Suppressor macrophage treated with lipopolysaccharide for 4 hours (primary cell): ENCODE measurements at places on chromosomes 3 and 15.

- no peak for DNase-seq
Observed at GRCh38 chr3:124107104-124107890, 115.4 kb upstream of the ROPN1 start.

- no peak for DNase-seq
Observed at GRCh38 chr3:33023176-33024136, 72.0 kb downstream of the CCR4 start.

DNA sequence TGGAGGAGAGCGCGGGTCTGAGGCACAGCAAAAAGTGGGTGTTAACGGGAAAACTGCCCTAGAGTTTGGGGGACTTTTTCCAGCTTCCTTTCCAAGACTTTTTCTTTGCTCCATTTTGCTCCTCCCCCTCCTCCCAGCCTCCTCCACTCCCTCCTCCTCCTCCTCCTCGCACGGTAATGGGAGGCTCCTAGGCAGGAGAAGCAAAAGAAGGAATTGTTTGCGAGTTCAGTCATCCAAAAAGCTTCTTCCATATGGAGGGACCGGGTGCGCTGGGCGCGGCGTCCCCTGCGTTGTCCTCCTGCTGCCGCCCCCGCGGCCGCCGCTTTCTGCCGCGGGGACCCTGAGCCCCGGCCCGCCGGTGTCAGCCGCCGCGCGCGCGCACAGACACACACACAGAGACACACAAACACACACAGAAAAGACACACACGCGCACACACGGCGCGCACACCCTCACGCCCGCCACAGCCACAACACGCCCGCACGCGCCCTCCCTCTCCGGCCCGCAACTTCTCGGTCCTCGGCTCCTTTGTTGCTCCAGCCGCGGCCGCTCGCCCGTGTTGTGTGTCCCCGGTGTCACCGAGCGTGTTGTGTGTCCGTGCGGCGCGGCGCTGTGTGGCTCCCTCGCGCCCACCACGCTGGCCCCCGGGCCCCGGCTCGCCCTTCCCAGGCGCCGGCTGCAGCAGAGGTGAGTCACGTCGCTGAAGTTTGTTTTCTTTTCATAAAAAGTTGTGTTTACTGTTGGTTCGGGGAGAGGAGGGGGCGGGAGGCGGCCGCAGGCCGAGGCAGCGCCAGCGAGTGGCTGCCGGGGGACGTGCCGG, at the start of gene BOC:
BOC (plus strand) TSS at position 228 of the 820 bp plus-strand sequence. CDS start 38,246 bp downstream, outside the sequence.
- peak; percentile 34 for DNase-seq

GRCh38 chr15:101138913-101139880, 112.7 kb downstream of the CHSY1 start:
- DNase-seq: no peak

GRCh38 chr3:24713516-24713915, 218.9 kb upstream of the THRB start:
- DNase-seq: no peak

GRCh38 chr3:10280571-10280970, 12.2 kb downstream of the GHRL start:
- DNase-seq: no peak

- no peak for DNase-seq
Observed at GRCh38 chr3:173958805-173959204, 561.3 kb downstream of the NLGN1 start.

- DNase-seq: peak; percentile 73
Observed at GRCh38 chr3:73508330-73508954, 116.3 kb downstream of the PDZRN3 start.

DNA sequence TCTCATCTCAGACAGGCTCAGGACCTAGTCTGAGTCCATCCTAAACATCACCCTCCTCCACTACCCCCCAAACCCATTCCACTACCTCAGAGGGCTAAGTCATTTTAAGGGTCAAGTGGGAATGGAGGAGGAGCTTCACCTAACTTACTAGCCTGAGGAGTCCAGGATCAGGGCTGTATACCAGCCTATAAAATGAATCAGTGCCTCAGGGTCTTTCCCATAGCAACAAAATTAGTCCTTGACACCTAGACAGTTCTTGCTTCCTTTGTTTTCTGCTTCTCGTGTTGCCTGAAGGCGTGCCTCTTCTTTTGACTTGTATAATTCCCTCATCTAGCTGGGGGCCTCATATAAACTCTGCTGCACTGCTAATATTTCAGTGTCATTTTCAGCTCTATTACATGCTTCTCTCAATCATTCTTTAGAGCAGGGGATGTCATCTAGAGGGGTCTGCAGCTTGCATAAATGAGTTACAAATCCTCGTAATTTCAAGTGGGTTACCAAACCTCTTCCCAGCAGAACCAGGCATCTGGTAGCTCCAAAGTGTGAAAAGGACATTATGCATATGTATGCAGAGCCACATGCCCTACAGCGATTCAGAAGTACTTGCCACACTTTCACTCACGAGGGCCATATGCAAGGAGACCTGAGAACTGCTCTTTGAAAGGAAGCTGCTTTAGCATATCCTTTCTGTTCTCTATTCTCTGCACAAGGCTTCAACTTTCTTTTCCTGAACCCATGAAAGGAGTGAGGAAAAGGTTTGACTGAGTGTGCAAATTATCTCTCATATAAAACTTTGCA, 311.7 kb upstream of the SEMA6D start:
- DNase-seq: no peak

DNA sequence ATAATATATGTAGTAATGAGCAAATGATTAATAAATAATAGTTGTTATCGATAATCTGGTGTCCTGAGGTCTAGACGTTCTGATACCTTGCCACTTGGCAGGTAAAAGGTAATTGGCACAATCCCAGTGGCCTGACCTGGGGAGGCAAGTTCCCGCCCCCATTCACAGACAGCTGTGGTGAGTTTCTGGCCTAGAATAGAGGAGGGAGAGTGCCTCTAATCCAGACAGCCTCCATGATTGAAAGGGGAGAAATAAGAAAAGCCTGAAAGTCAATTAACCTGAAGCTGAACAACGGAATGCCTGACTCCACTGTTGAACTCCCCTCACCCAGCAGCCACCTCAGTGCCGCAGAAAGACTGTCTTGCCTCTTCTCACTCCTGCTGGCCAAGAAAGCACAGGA, 38.1 kb upstream of the SV2B start:
- no peak for DNase-seq

GRCh38 chr3:9173445-9173844, 76.0 kb downstream of the SRGAP3 start:
- DNase-seq: no peak

- no peak for DNase-seq
Observed at GRCh38 chr15:28904003-28904402, 18.2 kb downstream of the APBA2 start.

DNA sequence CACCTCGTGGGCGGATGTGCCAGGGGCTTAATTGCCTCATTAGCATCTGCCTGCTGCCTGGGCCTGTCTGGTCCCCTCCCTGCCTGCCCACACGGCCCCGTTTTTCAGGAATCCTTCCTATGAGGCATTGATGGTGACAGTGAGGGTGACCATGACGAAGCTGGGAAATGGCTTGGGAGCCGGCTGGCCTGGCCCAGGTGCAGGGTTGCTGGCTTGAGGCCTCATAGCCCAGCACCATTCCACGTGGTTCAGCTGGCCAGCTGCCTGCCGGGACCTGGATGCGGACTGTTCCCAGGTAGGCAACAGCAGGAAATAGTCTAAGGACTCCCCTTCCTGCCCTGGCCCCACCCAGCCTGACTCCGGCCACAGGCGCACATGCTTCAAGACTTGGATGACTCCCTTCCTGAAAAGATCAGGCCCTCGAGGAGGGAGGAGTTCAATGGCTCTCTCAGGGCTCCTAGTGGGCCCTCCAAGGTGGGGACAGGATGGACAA, 8.9 kb upstream of the DUSP7 start:
- no peak for DNase-seq

DNA sequence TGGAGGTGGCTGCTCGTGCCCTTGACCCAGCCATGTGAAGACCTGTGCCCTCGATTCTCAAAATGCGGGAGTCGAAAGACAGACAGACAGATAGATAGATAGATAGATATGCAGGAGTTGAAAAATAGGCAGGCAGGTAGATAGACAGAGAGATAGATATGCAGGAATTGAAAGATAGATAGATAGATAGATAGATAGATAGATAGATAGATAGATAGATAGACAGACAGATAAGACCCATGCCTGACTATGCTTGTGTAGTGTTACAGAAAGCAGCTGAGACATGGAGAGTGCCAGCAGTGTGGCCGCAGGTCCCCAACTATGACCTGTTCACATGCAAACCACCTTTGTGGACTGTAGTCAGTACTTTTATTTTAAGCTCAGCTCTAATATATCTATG, 17.2 kb downstream of the GPD1L start:
- DNase-seq: no peak

GRCh38 chr15:25736461-25736860, 126.7 kb downstream of the ATP10A start:
- no peak for DNase-seq

GRCh38 chr3:70527026-70527425, 214.6 kb upstream of the MDFIC2 start:
- no peak for DNase-seq

GRCh38 chr15:90594301-90594738, 64.6 kb downstream of the CRTC3 start:
- peak; percentile 90 for DNase-seq

DNA sequence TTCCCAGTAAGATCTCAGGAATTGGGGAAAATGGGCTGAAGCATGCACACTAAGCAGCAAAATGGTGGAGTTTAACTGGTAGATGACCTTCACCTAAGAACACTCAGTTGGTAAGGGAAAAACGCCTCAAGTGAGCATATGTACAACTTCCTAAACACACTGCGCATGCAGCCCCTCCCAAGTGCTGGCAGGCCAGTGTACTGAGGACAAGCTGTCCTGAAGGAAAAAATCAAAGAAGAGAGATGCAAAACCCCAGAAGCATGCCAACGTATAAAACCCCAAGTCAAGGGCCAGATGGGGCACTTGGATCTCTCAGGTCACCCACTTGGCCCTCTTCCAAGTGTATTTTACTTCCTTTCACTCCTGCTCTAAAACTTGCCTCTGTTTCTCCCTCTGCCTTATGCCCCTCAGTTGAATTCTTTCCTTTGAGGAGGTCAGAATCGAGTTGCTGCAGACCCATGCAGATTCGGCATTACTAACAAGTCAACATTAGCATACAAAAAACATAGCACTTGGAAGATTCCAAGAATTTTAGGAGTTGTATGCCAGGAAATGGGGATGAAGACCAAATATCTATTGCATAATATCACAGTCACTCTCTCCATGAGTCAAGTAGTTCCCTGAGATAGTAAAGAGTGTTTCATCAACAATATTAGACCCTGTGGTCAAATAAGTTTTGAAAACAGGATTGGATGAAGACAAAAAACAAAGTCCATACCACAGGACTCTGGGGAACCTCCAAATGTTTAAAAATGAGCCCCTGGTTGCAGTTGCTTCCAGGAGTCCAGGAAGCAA, 10.8 kb upstream of the FYCO1 start:
- peak; percentile 52 for DNase-seq

GRCh38 chr3:88123526-88123925, 26.2 kb upstream of the C3orf38 start:
- no peak for DNase-seq

GRCh38 chr3:31661993-31662670, 129.4 kb downstream of the STT3B start:
- DNase-seq: no peak

DNA sequence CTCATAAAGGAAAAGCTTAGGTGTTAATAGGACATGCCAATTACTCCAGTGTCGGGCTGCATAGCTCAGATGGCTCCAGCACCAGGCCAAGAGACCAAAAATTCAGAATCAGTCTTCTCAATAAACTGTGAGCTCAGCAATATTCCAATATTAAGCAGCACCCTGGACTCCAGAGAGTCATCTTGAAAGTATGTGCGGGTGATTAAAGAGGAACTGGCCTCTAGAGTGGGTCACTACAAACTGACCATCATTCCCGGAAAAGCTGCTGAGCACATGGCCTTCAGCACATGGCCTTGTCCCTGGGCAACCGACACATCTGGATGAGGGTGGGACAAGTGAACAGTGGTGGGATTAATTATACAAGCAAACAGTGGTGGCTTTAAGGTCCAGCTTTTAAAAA, 59.0 kb downstream of the MAGI1 start:
- no peak for DNase-seq

DNA sequence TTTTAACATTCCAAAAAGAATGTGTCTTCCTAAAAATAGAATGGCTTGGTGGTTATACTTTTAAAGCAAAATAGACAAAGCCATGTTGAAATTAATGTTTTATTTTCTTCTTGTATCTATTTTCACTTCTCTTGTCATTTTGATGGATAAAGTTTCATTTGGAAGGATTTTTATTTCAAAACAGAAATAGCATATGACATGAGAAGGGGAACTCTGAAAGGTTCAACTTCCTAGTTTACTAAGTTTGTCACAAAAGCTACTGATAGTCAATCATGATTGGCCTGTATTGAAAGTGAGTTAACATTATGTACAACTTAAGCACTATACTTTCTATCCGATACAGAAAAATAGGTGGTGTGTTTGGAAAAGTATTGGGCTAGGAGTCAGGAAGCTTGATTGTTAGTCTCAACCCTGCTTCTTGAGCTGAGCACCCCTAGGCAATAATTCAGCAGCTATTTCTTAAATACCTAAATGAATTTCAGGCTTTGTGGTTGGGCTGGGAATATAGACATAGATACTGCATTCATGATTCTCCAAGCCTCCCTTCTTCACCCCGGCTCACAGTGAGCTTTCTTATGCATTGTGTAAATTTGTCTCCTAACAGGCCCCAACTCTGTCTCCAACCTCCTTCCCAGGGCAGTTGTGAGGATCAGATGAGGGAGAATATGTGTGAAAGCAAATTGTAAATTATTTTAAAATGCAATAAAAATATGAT, 46.9 kb upstream of the CSPG4 start:
- peak; percentile 54 for DNase-seq

DNA sequence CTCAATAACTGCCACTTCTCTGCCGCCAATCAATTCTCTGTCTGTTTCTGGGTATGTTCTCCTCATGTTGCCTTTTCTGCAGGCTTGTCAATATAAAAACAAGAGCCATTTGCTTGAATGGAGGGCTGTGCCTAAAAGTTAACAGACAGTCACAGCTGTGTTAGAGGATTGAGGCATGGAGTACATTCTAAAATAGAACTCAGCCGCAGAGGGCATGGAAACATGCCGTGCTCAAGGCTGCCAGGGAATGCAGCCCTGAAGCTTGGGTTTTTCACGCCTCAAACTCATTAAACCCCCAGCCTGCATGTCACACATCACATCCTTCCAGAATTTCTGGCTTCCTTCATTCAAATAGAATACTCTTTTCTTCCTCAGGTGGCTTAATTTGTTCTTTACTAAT, 166.6 kb downstream of the TPRG1 start:
- DNase-seq: no peak

- DNase-seq: no peak
Observed at GRCh38 chr3:24129549-24129948, 184.5 kb downstream of the NR1D2 start.

GRCh38 chr3:97010881-97011657, 196.7 kb downstream of the EPHA6 start:
- DNase-seq: no peak

DNA sequence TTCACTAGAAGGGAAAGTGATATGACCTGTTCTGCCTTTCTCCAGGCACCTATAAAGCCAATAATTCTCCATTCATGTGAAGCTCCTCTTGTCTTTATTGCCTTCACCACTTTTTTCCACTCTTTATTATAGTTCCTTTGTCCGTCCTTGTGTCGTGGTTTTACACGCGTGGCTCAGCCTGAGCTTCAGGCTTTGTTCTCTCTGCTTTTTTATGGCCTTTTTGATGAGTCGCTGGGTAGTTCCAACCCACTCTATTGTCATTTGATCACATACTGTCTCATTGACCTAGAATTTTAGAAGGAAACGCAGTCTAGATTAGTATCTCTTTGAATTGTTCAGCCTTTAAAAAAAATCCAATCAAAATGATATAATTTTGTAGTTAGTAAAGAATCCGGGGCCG, 403.2 kb downstream of the PTPRG start:
- DNase-seq: no peak

GRCh38 chr15:31347067-31347975, 20.7 kb downstream of the KLF13 start:
- no peak for DNase-seq
